H4 (cell line): ENCODE measurements at places on chromosomes 12 and 14. TPM values are rescaled to one million over a fixed set of nuclear protein-coding genes. Genes with fewer than 3 reads are reported as not detected.

Gene SDSL
- 5.0 and 7.6 TPM in 2 replicates for total RNA-seq

Gene ACRBP
- not detected in 2 replicates for total RNA-seq

Gene LRRC10
- not detected in 2 replicates for total RNA-seq

Gene CLEC1A
- total RNA-seq, result 0.50 and 1.4 TPM in 2 replicates

Gene MOK
- total RNA-seq, result 1.6 and 2.0 TPM in 2 replicates

Gene PAX9
- total RNA-seq, result 4.6 and 5.2 TPM in 2 replicates

Gene TAPBPL
- total RNA-seq, result 8.6 and 20.5 TPM in 2 replicates

Gene IFI27
- total RNA-seq, result 2,076 and 2,328 TPM in 2 replicates

Gene ANG
- 3.9 and 9.2 TPM in 2 replicates for total RNA-seq

Gene CD163L1
- 27.5 and 47.1 TPM in 2 replicates for total RNA-seq

Gene ATL1
- total RNA-seq, result 9.3 and 9.4 TPM in 2 replicates

Gene GPR65
- total RNA-seq, result not detected in 2 replicates

Gene EIF5
- total RNA-seq, result 87.3 and 145 TPM in 2 replicates

Gene SLC6A15
- total RNA-seq, result 12.9 and 23.4 TPM in 2 replicates

Gene ZC3H14
- 56.8 and 68.6 TPM in 2 replicates for total RNA-seq

Gene SSTR1
- not detected in 2 replicates for total RNA-seq

Gene MARK3
- 35.8 and 41.8 TPM in 2 replicates for total RNA-seq

Gene RFX4
- not detected in 2 replicates for total RNA-seq

Gene TCHP
- total RNA-seq, result 10.9 and 11.8 TPM in 2 replicates

Gene KIF26A
- 0.77 and 1.6 TPM in 2 replicates for total RNA-seq

Gene LALBA
- not detected in 2 replicates for total RNA-seq

Gene TM7SF3
- 58.9 and 67.6 TPM in 2 replicates for total RNA-seq

Gene RAD9B
- 0.21 and 0.53 TPM in 2 replicates for total RNA-seq

Gene HOXC10
- total RNA-seq, result 2.0 and 8.7 TPM in 2 replicates

Gene C14orf39
- total RNA-seq, result not detected in 2 replicates

Gene ESPL1
- 7.8 and 22.6 TPM in 2 replicates for total RNA-seq

Gene ACVRL1
- 4.1 and 4.8 TPM in 2 replicates for total RNA-seq
